Fibroblast of upper back skin (primary cell): ENCODE measurements at places on chromosomes 6 and 20.

- DNase-seq: no peak
Observed at GRCh38 chr6:169194737-169195136, 58.9 kb downstream of the THBS2 start.

- peak; percentile 89 for DNase-seq
Observed at GRCh38 chr6:12761376-12762115, 45.0 kb downstream of the PHACTR1 start.

DNA sequence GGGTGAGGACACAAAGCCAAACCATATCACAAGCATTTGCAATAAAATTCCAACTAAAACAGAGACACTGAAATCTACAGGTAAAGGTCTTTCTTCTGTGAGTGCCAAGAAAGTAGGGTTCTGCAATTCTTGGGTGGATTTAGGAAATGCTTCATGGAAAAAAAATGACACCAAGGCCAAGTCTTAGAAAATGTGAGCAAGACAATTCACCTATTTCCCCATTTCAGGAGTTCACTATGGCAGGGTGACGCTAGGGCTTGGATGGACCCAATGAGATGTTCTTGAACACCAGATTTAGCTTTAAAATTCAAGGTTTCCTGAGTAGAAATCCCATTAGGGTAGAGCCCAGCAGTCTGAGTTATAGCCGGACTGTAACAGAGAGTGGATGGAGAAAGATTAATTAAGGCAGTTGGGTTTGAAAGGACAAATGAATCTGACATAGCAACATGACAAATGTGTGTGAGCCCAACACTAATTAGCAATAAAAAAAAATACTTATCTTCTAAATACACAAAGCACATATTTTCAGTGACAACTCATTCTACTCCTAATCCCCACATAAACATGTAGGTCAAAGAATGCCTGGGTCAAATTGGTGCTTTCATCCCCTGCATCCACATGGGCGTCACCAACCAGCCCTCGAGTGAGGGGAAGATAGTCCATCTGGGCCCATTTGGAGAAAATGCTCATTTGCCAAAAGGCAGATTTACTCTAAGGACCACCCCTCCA lies 180.4 kb upstream of the JARID2 start:
- DNase-seq: peak; percentile 13

- no peak for DNase-seq
Observed at GRCh38 chr6:13989496-13990144, 64.9 kb downstream of the RNF182 start.

DNA sequence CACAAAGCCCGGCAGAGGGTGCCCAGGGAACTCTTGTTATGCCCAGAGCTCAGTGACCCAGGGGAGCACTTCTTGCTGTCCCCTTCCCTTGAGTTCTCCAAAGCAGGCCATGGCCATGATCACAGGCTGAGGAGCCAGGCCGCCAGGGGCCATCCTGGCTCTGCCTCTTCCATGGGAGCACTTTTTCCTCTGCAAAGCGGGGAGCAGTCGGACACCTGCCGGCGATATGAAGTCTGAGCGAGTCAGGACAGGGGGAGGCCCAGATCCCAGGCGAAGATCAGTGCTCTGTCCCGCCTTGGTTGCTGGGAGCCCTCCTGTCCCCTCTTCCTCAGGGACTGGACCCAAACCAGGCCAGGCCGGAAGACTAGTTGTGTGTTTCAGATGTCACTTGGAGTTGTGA lies 67.9 kb downstream of the TCP11 start:
- no peak for DNase-seq

GRCh38 chr20:4880051-4880450 lies 121.3 kb downstream of the SLC23A2 start:
- no peak for DNase-seq

GRCh38 chr20:35060168-35060567 lies 32.4 kb downstream of the TRPC4AP start:
- DNase-seq: no peak
